Activated CD4-positive, alpha-beta T cell treated with anti-CD3 and anti-CD28 coated beads, Interleukin-2, Interleukin-6, amounts not matched to agents 100 ng/mL and 50 ng/mL, durations not matched to agents 16 hours and 8 hours (primary cell): ENCODE measurements at places on chromosomes 16 and 17.
A peak's percentile ranks its signal among the peaks of the same experiment; 100 is the strongest.

- DNase-seq = no peak
Measured at GRCh38 chr17:41631025-41631897, 6.9 kb upstream of the KRT17 start.

DNA sequence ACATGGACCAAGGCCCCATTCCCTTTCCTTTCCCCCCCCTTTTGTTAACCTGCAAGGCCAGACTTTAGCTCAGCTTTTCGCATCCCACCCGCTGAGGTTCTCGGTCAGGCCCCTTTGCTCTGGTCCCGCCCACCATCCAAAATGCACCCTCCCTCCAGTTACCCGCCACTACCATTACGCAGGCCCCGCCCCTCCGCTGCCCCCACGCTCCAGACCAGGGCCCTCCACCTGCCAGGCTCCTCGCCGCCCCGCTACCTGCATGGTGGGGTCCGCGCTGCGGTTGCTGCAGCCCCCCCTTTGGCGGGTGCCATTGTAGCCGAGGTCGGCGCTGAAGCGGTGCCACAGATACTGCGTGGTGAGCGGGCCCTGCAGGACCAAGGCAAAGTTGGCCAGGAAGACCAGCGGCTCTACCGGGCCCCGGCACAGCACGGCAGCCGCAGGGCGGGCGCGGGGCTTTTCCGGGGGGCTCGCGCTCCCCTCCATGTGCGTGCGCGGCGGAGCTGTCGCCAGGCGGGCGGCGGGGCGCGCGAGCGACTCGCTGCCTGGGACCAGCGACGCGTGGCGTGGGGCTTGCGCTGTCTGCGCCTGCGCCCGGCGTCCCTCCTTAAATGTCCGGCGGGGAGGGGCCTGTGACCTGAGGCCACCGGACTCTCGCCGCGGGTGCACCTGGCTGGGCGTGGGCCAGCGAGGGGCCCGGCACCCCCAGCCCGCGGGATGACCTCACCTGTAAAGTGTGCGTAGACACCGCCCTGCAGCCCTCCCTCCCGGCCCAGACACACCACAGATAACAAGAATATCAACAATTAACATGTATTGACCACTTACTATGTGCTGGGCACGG lies at the start of gene SLC46A1:
Gene SLC46A1, minus strand, starts transcription at position 581 of the 841 bp plus-strand sequence. Its CDS starts 98 bp downstream, at position 483.
- DNase-seq = peak; percentile 67

GRCh38 chr17:77863814-77864161 lies 94.7 kb upstream of the TNRC6C start:
- DNase-seq = no peak

- no peak for DNase-seq
Measured at GRCh38 chr16:88471575-88471974, 18.5 kb downstream of the ZFPM1 start.

- no peak for DNase-seq
Measured at GRCh38 chr17:43410557-43411368, 12.0 kb downstream of the ARL4D start.

DNA sequence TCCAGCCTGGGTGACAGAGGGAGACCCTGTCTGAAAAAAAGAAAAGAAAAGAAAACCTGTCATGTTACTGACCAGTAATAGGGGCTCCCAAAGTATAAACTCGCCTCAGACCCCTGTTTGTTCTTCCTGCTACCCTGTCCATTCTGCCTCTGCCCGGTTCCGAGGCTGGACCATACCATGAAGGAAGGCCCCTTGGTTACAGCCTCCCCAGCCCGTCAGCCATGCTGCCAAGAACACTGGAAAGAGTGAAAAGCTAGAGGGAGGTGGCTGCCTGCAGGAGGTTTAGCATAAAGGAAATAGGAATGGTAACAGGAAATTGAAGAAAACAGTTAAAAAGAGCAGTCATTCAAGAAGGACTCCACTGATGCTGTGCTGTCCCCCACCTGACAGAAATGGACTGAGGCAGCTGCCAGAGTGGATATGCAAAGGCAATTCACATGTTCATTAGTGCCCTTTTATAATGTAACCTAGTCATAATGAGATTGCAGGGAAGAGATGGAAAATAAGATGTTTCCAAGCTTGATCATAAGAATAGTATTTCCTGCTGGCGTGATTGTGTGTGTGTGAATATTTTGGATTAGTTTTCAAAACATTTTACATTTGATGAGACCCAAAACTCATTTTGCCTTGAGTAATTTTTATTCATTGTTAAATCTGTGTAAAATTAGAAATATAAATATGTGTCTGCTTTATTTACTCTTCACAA lies 102.6 kb downstream of the GOSR1 start:
- DNase-seq = no peak

GRCh38 chr16:598823-599739 lies 9.2 kb downstream of the RAB40C start:
- no peak for DNase-seq

- peak; percentile 91 for DNase-seq
Measured at GRCh38 chr16:70737377-70738082, 51.7 kb upstream of the MTSS2 start.

DNA sequence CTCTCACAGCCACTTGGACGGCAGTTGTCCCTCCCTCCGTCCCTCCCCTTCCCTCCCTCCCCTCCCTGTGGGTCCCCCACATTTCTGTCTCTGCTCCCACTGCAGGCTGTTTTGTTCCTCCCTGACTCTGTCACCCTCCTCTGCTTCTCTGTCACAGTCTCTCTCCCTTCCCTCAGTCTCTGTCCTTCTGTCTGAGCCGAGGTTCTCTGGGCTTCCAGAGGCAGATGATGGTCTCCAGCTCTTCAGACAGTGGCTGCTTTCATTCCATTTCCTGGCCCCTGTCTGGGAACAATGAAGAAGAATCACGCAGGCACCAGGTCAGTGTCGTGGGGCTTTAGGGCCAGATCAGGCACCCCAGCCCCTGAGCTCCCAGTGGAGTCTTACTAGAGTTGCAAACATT lies 8.8 kb upstream of the CYB561 start:
- DNase-seq = no peak
